Calu3 (cell line): ENCODE measurements at places on chromosomes 5 and 9.
A peak's percentile ranks its signal among the peaks of the same experiment; 100 is the strongest.

GRCh38 chr5:13658761-13659160, 285.7 kb downstream of the DNAH5 start:
- no peak for DNase-seq

GRCh38 chr5:177601577-177602457, 1.9 kb downstream of the B4GALT7 start:
- peak; percentile 41 for DNase-seq

- no peak for DNase-seq
These were observed 143.5 kb downstream of the OLFM1 start for GRCh38 chr9:135230817-135231520.

GRCh38 chr5:60437308-60437707, 262.7 kb downstream of the DEPDC1B start:
- no peak for DNase-seq

GRCh38 chr5:177472460-177473442, 683 bp downstream of the DBN1 start:
- DNase-seq, result peak; percentile 63

- no peak for DNase-seq
These were observed 763 bp upstream of the IRX2 start for GRCh38 chr5:2752059-2752820.

DNA sequence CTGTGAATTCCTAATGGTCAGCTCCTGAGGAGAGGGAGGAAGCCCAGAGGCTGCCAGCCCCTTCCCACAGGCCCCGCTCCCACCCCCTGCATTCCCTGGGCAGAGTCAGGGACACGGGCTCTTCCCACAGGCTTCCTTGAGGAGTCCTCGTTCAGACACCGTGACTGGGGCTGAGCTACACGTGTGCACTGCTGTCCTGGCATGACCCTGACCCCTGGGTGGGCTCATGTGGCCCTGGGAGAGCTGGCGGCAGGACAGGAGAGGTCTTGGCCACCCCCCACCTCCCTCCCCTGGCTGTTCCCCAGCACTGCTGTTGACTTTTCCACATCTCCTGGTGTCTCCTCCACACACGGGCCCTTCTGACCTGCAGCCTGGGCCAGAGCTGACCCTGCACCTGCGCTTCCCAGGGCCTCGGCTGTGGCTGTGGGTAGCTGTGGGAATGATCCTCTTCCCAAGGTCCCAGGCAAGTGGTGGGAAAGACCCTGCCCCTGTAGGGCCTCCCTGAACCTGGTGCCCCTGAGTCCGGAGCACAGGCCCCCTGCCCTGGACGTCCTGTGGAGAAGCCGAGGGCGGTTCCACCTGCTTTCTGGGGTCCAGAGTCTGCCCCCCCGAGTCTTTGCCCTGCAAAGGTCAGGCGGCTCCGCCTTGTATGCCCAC, 56.5 kb upstream of the NKD2 start:
- no peak for DNase-seq

GRCh38 chr9:37801287-37801850, 772 bp downstream of the DCAF10 start:
- DNase-seq, result no peak

GRCh38 chr5:150621301-150621700, 19.2 kb upstream of the SYNPO start:
- no peak for DNase-seq

DNA sequence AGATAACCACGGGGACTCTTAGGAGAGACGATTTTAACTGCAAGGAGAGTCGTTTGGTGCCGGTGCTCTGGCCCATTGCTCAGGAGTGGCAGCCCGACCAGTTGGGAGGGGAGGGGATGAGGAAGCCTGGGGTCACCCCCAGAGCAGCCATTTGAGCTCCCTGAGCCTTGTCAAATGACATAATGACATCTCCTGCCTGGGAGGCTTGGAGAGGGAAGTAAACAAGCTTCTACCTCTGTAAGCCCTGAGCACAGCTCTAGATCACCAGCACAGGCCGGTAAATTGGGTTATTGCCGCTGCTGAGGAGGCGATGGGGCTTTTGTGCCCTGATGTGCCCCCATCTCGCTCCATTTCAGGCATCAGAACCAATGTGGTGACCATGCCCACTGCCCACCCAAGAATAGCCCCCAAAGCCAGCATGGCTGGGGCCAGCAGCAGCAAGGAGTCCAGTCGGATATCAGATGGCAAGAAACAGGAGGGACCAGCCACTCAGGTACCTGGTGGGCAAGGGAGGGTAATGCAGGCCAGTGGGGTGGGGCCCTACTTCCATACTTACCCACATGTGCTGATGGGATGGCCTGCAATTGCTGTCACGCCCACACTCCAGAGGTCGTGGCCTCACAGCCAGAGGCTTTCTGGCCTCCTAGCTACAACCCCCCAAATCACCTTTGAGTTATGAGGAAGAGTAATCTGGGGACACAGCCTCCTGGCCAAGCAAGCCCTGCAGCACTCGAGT, 23.0 kb downstream of the CD74 start:
- no peak for DNase-seq

DNA sequence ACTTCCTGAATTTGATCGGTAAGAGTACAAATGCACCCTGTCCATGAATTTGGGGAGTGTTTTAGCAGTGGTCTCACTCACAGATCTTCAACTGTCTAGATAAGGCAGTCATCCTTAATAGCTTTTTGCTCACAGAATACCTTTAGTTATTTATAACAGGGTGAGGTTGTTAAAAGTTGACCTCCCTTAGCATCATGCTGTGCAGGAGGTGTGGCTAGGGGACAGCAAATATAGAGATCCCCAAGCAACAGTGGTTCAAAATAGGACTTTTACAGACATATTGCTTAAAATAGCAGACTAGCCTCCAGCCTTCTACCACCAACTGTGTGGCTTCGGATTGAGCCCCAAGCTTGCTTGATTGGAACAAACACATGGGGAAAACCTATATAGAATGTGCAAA, 724.4 kb downstream of the TLE1 start:
- no peak for DNase-seq

DNA sequence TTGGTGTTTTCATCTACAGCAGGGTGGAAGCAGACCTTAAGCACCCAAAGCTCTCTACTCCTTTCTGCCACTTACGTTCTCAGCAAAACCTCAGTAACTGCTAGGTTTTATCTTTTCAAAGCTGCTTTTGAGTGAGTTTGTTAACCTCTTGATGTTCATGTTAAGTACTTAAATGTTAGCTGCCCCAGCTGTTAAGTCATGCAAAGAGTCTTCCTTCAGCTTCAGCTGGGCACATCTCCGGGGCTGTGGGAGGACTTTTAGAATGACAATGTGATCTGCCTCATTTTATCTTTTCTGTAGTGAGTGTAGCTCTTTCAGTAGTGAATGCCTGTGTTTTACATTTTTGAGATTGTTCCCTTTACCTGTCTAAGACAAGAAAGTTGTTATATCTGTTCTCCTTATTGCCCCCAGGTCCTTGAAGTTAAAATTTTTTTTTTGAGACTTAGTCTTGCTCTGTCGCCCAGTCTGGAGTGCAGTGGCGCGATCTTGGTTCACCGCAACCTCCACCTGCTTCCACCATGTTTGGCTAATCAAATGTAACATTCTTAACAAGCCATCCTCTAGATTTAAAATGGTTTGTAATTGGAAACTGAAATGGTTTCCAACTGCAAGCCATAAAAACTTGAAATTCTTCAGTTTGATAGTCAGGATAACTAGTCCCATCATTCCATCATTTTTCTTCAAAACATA, 19.6 kb downstream of the KDM4C start:
- no peak for DNase-seq

GRCh38 chr5:177116631-177117373, 16.8 kb upstream of the NSD1 start:
- DNase-seq, result no peak

- DNase-seq, result no peak
These were observed 11.1 kb downstream of the FPGS start for GRCh38 chr9:127813686-127814226.

- DNase-seq, result no peak
These were observed 220.4 kb downstream of the TRPM3 start for GRCh38 chr9:70901013-70901412.

- no peak for DNase-seq
These were observed 170.8 kb downstream of the MACROH2A1 start for GRCh38 chr5:135228222-135228621.

DNA sequence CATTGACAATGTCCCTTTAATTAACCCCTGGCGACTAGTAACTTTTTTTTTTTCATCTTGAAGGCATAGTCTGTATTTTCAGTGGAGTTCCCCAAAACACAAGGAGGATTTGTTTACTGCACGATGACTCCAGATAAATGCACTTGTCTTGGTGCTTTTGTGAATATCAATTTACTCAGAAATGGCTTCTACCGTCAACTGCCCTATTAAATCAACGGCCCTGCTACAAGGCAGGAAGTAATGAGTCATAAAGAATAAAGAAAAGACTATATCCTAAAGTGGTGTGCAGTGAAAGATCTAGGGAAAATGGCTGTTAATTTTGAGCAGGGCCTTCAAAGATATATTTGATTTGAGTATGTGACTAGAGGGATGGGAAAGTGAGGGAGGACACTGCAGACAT, 388.3 kb upstream of the CHD1 start:
- DNase-seq, result no peak

DNA sequence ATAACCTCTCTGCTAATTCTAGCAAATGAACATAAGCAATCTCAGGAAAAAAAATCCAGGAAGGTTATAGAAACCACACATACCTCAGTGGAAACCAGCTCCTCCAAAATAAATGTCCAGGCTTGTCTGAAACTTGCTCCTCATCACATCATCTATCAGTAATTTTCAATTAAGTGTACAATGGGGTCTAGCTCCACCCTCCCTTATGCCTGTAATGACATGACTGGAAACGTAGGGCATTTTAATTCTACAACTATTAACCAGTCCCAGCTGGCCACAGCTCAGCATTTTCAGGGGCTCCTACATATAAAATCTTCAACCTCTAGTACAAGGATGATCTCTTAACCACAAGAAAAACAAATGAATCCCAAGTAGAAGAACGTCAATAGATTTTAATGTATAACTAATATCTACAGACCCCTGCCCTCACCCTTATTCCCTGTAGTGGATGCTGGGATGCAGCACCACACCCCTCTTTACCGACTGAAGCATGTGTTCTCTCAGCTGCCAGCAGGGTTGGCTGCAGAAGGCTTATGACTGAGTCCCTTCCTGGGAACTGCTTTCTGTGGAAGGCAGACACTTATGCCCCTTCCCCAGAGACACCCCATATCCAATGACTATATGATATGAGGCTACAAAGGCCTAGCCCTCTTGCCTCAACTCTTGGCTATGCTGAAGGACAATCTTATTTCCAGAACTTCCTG, 6.8 kb downstream of the TSSK1B start:
- DNase-seq, result no peak

DNA sequence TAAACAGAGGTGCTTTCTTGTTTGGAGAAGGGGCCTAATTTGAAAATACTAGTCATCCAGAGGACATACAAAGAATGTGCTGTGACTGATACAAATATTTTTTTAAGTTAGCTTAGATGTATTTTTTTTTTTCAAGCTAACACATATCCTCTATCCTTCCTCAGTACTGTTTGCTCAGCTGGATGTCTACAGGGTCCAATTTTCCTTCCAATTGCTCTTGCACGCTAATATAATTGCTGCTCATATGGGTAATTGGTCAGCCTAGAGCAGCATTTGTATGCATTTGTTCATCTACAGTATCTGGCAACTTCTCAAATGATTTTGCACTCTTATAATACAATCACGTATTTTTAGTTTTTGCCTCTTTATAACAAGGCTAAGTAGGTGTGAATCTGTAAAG, 84.7 kb downstream of the ZDHHC21 start:
- DNase-seq, result no peak

DNA sequence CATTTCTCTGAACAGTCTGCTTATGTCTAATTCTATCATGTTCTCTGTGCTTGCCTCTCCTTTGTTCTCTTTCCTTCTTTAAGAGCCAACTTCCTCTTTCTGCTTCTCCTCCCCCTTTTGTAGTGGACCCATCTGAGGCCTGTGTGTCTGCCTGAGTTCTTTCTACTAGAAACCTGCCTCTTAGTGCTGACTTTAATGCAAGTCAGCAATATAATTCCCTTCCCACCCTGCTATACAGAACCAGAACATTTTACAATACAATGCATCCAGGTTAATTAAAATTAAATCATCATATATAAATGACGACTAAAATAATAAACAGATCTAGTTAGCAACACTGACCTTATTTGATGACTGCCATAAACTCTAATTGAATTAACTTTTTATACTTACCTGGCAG, 82.6 kb upstream of the GAS1 start:
- no peak for DNase-seq

DNA sequence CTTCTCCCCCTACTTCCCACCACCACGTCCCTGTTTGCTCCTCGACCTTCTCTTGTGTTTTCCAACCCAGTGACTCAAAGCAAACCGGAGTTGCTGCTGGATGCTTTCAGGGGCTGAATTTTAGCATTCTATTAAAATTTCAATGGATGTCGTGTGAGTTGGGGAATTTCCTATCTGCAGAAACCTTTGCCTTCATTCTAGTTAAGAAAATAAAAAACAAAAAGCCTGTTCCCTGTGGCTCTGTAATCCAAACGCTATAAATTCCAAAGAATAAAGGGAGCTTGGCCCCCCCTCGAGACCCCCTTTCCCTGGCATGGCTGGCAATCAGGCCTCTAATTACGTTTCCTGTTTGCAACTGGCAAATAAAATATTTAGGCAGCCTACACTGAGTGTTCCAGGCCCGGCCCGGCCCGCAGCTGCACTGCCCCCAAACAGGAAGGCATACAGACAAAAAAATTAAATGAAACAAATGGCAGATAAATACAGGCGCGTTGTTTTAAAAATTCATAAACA, 139.4 kb upstream of the PPP1R26 start:
- no peak for DNase-seq

DNA sequence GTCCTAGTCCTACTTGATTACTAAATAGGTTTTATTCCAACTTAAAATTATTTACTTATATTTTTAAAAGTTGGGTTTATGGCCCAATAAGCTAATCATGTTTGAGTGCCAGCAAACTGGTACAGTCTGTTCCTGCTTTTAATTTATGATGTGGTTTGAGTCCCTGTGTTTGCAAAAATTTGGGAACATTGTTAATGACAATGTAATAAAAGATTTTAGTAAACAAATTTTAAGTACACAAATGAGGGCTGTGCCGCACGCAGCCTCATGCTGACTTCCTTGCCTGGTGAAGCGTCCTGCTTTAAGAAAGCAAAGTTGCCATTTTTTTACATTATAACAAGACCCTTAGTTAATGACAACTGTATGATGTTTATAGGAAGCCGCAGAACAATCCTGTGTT, 96.8 kb upstream of the MAP1B start:
- no peak for DNase-seq

DNA sequence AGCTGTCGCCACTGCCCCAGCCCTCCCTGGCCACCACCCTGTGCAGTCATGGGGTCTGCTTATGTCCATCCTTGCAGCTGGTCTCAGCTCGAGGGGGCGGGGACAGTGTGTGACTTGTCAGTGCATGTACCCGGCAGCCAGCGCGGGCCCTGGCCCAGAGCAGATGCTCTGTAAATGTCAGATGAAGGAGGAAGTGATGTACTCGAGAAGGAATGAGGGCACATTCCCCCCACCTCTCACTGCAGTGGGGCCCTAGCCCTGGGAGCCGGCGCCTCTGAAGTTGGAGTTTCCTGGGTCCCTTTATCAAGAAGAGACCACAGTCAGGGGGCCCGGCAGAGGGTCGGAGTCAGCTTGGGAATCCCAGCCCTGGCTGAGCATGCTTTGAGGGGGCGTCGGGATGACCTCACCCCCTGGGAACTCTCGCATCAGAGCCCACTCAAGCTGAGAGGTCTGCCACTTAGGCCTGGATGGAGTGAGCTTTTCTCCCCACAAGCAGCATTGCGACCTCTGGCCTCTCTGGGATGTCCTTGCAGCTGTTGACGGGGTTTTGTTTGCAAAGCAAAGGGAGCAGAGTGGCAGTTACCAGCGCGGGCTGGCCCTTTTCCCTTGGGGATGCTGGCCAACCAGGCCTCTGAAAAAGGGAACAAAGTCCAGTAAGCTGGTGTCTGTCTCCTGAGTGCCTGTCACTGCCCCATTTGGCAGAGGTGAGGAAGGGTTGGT, 19.0 kb downstream of the NEURL1B start:
- DNase-seq, result no peak
